ENCODE measurements at places on chromosomes 16 and 17. TPM values are rescaled to one million over a fixed set of nuclear protein-coding genes. Genes with fewer than 3 reads are reported as not detected.

The SPOP gene
- 139 TPM for total RNA-seq

The APOBR gene
- not detected for total RNA-seq

The MRPL58 gene
- 17.9 TPM for total RNA-seq

The CDH15 gene
- total RNA-seq, result under 0.01 TPM

The SHISA6 gene
- total RNA-seq, result not detected

The CCDC200 gene
- not detected for total RNA-seq

The CETP gene
- 10.5 TPM for total RNA-seq

The RNF43 gene
- total RNA-seq, result not detected

The GRAPL gene
- 108 TPM for total RNA-seq

The CCL8 gene
- total RNA-seq, result not detected

The CCDC78 gene
- 0.44 TPM for total RNA-seq

The RHBDF2 gene
- 8.1 TPM for total RNA-seq

The EPN3 gene
- not detected for total RNA-seq

The ITGAL gene
- total RNA-seq, result not detected

The KCNJ2 gene
- total RNA-seq, result 0.79 TPM

The RAB37 gene
- total RNA-seq, result 0.20 TPM
